ENCODE measurements at places on chromosomes 16 and 17.

GRCh38 chr17:31549525-31550388 is 158.3 kb downstream of the RAB11FIP4 start:
- DNase-seq, result peak; percentile 82

DNA sequence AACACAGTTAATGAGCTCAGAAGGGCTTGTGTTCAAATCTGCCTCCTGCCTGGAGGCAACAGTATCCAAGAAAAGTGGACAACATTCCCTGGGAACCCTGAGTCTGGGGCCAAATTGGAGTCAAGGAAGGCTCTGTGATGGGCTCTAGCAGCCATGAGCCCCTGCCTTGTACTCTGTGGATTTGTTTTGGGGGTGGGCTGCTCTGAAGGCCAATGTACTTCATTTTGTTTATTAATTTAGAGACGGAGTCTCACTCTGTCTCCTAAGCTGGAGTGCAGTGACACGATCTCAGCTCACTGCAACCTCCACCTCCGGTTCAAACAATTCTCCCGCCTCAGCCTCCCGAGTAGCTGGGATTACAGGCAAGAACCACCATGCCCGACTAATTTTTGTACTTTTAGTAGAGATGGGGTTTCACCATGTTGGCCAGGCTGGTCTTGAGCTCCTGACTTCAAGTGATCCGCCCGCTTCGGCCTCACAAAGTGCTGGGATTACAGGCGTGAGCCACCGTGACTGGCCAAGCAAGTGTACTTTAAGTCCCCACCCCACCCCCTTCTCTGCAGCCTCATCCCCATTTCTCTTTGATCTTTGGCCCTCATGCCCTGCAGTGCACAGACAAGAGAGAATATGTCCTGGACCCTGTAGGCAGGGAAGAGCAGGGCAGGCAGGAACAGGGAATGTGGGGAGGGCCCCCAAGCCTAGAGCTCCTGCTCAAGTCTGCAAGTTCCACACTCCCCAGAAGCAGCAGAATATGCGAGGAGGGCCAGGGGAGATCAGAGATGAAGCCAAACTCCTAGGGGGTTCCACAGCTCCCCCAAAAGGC is 2.7 kb upstream of the GIP start:
- no peak for DNase-seq

- no peak for DNase-seq
These were observed 72.6 kb downstream of the FBXL20 start for GRCh38 chr17:39328815-39329214.

DNA sequence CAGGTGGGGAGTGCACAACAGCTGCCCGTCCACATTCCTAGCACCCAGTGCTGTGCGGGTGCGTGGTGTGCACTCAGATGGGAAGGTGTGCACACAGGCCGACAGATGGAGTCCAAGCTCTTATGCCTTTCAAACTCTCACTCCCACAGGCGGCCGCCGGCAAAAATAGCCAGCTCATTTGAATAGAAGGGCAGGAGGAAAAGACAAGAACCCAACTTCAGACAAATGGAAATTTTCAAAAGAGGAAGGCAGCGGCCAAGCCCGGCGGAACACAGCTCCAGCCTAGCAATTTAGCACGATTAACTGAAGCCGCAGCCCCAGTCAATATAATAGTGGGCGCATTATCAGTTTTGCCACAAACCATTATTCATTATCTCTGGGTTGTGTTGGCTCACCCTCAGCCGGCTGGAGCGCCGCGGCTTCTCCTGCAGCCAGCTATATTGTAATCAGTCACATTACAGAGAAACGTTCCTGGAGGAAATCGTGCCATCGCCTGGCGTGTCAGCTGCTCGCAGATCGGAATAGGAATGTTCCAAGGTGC is 103.9 kb upstream of the SEC14L1 start:
- DNase-seq, result peak; percentile 77

GRCh38 chr17:75625813-75626486 is 7.3 kb upstream of the SMIM5 start:
- no peak for DNase-seq

DNA sequence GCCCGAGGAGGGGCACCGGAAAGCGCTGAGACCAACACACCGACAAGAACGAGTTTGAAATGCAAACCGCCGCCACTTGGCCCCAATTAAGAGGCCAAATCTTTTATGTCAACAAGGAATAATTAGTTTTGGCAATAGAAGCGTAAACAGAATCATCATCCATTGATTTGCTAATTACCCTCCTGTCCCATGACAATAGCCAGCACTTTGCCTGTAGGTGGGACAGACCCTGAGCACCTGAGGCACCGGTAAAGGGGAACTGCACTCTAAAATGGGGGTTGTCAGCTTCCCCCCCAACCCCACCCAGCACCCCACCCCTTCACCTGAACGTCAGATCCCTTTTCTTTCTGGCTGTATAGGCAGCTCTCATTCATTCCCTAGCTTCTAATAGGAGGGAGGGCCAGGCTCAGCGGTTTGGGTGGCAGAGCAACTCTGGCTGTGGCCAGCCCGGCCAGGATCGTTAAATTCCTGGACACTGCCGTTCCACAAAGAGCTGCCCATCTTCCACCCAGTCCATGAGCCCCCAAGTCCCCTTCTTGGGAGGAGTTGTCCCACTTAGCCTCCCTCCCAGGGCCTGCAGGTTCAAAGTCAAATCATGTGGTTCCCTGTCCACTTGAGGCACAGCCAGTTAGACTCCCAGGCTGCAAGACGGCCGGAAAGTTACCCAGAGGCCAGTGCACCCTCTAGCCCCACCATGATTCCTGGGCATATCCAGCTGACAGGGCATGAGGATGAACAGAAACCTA is 45.8 kb downstream of the WNT3 start:
- no peak for DNase-seq

GRCh38 chr17:70225276-70225675 is 55.9 kb downstream of the KCNJ2 start:
- DNase-seq, result no peak

- DNase-seq, result no peak
These were observed 470.3 kb downstream of the TMEM114 start for GRCh38 chr16:8120001-8120400.

- DNase-seq, result no peak
These were observed 5.4 kb downstream of the TNP2 start for GRCh38 chr16:11263737-11264136.

- no peak for DNase-seq
These were observed 25.7 kb upstream of the RASL10B start for GRCh38 chr17:35705705-35706104.

DNA sequence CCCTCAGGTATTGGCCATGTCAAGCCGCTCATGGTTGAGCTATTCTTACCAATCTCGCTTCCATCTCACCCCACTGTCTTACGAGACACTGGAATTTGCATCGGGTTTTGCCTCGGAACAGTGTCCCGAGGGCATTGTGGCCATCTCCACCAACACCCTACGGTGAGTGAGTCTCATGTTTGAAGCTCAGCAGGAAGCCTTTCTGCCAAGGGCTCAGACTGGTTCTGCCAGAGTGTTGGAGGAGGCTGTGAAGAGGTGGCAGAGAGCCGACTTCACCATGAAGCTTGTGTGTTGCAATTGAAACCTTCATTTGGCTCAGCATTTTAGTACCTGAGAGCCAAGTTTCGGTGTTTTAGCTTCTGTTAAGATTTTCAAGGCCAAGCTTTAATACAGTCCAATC is 38.0 kb downstream of the SF3B3 start:
- no peak for DNase-seq

- DNase-seq, result no peak
These were observed 12.1 kb downstream of the NDUFAF8 start for GRCh38 chr17:81251094-81251708.

- no peak for DNase-seq
These were observed 31.0 kb downstream of the COX11 start for GRCh38 chr17:54937426-54937825.

DNA sequence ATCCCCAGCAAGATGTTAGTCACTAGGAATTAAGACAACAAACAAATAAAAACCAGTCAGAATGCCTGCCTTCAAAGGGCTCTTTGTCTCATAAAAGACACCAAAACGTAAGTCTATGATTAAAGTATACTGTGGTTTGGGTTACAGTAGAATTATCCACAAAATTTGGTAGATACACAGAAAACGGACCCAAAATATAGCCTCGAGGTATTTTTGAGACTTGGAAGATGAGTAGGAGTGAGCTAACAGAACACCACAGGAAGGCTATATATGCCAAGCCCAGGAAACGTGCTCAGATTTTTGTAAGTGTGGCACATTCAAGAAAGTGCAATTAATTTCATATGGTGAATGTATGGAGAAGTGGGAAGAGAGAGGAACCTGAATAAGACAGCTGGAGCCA is 831.4 kb downstream of the CDH11 start:
- DNase-seq, result no peak

DNA sequence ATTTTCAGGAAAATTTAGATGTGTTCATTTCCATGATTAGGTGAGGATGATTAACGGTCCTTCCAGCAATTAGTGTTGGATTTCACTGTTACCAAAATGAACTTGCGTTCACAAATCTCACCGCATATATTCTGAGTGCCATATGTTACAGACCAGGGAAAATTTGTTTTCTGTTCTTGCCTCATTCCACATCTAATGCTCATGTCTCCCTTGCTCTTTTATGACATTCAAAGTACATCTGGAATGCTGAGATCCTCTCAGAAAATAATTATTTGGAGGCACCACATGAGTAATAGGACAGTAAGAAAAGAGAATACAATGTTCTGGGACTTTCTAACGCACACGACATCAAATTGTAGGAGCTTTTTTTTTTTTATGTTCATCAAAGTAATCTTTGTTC is 406.5 kb downstream of the SHISA9 start:
- no peak for DNase-seq

DNA sequence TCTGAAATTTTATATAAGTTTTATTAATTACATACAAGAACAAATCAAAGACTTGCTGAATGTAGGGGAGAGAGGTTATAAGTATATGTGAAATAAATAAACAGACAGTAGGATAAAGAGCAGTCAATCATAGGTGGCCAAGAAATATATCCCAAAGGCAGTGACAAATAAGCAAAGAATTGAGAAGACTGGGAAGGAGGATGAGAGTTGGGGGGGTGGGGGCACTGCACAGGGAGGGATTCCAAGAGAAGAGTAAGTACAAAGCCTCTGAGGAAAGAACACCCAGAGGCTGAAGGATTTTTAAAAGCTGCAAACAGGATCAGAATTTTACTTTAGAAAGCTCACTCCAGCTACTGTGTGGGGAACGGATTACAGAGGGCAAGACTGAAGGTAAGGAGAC is 2.8 kb downstream of the PELP1 start:
- no peak for DNase-seq

DNA sequence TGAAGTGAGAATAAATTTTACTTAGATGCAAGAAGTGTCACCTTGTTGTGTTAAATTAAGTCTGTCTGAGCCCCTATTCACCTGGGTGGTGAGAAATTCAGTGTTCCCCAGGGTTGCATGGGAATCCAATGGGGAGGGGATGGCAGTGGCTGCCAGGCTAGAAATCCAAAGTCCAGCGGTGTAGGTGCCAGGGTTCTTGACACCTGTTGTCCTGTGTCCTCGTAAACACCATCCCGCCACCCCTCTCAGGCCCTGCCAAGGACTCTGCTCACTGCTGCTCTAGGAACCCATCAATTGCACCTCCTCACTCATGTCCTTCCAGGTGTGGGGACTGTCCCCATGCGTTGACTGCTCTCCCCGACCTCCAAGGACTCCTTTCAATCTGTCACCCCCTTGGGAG is 58.9 kb downstream of the CACNG5 start:
- DNase-seq, result no peak

DNA sequence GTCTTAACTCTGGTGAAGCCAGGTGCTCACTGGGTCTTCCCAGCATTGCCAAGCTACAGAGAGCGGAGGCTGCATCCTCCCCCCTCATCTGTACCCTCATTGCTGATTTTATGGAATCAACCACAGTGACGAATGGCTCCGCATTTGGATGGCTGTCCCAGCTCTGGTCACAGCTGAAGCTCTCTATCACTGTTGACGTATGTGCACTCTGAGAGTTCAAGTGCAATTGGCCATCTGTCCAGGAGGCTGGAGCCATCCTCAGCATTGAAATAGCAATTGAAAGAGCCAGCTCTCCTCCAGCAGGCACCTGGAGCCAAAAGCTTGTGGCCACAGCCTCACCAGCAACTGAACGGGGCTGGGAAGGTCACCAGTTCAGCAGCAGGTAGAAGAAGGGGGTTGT is 494.1 kb downstream of the TMEM114 start:
- DNase-seq, result no peak

DNA sequence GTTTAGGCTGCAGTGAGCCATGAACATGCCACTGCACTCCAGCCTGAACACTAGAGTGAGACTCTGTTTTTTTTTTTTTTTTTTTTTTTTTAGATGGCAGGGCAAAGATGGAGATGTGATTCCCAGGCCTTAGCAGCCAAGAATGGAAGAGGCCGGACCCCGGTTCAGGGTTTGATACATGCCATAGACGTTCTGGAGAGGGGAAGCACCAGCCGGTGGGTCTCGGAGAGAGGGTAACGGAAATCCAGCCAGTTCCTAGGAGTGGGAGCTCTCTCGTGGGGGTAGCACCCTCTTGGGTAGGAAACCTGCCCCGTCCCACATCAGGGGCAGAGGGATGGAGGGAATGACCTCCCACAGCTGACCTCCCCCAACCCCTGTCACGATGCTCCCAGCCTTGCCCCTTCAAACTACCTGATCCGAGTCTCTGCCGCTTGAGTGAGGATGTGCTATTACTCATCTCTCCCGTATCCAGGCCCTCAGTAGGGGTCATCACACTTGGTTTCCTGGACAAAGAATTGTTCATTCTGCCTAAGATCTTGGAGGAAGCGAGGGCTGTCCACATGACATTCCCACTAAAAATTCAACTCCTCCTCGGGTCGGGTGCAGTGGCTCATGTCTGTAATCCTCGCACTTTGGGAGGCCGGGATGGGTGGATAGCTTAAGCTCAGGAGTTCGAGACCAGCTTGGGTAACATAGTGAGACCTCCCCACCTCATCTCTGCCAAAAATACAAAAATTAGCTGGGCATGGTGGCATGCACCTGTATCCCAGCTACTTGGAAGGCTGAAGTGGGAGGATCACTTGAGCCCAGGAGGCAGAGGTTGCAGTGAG is 47.3 kb downstream of the MIS12 start:
- DNase-seq, result no peak

- DNase-seq, result no peak
These were observed 4.8 kb downstream of the CIAO3 start for GRCh38 chr16:735982-736453.

GRCh38 chr17:76333673-76334505 is 19.8 kb downstream of the PRPSAP1 start:
- DNase-seq, result no peak

- DNase-seq, result no peak
These were observed 35.3 kb upstream of the RAI1 start for GRCh38 chr17:17645961-17646360.

- DNase-seq, result peak; percentile 42
These were observed 45.6 kb downstream of the ERN1 start for GRCh38 chr17:64084086-64084939.

DNA sequence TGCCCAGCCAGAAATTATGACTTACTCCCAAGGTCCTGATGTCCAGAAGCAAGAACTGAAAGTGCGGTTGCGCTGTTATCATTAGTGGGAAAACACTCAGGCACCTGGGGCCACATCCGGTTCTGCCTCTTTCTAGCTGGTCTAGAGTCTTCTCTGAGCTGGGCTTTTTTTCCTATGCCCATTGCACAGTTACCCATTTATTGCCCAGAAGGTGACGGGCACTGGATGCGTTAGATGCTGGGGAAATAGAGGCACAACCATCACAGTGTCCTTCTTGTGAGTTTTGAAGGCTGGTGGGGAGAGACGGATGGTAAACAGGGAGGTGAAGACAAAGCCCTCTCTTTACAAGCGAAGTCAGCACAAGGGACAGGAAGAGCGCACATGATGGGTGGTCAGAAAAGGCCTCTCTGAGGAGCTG is 37.7 kb downstream of the PLCG2 start:
- no peak for DNase-seq

Data from NCI-H524 treated with DMSO at 0.1 percent for 48 hours (cell line).